ENCODE measurements at places on chromosomes 3 and 15. TPM values are rescaled to one million over a fixed set of nuclear protein-coding genes. Genes with fewer than 3 reads are reported as not detected.

The PFKFB4 gene
- 6.7 TPM for total RNA-seq

The GABRA5 gene
- not detected for total RNA-seq

The SLCO3A1 gene
- total RNA-seq: 7.7 TPM

The RABL3 gene
- 11.9 TPM for total RNA-seq

The MYZAP gene
- not detected for total RNA-seq

The RYR3 gene
- total RNA-seq: 0.17 TPM

The WDR93 gene
- total RNA-seq: 0.17 TPM

The THSD4 gene
- 58.0 TPM for total RNA-seq

The CACNA1D gene
- total RNA-seq: 0.17 TPM

The SLC6A11 gene
- not detected for total RNA-seq

The TIMP4 gene
- 9.8 TPM for total RNA-seq

The LCTL gene
- 0.26 TPM for total RNA-seq

The PXYLP1 gene
- 5.1 TPM for total RNA-seq

The CMTM8 gene
- 0.26 TPM for total RNA-seq

The RBP2 gene
- total RNA-seq: not detected

The PLCH1 gene
- under 0.01 TPM for total RNA-seq

The COL8A1 gene
- 24.7 TPM for total RNA-seq

The ASB14 gene
- total RNA-seq: not detected

The IREB2 gene
- total RNA-seq: 19.0 TPM

The FGF7 gene
- total RNA-seq: 488 TPM

The SYNPR gene
- total RNA-seq: not detected

The IL12A gene
- total RNA-seq: 72.5 TPM

The CCDC39 gene
- total RNA-seq: under 0.01 TPM

The PAK6 gene
- total RNA-seq: under 0.01 TPM

The AADAC gene
- total RNA-seq: 0.77 TPM

The ABHD10 gene
- 38.5 TPM for total RNA-seq

The SLC28A1 gene
- total RNA-seq: not detected

The MEX3B gene
- total RNA-seq: 8.1 TPM

The GOLGA8N gene
- 3.6 TPM for total RNA-seq

The AMIGO3 gene
- under 0.01 TPM for total RNA-seq

The ACOX2 gene
- total RNA-seq: 20.5 TPM

The AADACL2 gene
- under 0.01 TPM for total RNA-seq

The TRPM1 gene
- not detected for total RNA-seq

The PATL2 gene
- total RNA-seq: 1.3 TPM

The SLC22A13 gene
- 0.33 TPM for total RNA-seq

The DLL4 gene
- under 0.01 TPM for total RNA-seq

The GPR87 gene
- 0.17 TPM for total RNA-seq

The ANKRD63 gene
- not detected for total RNA-seq

The PP2D1 gene
- total RNA-seq: not detected

The ACP3 gene
- 3.5 TPM for total RNA-seq

The RAB43 gene
- 12.1 TPM for total RNA-seq

The CLDN16 gene
- total RNA-seq: under 0.01 TPM

The ANKRD34C gene
- not detected for total RNA-seq

The SPSB4 gene
- total RNA-seq: not detected

The SLC15A2 gene
- 0.26 TPM for total RNA-seq

The DUOXA2 gene
- total RNA-seq: not detected

The CPA3 gene
- not detected for total RNA-seq

The DNAH12 gene
- total RNA-seq: under 0.01 TPM

The LSMEM2 gene
- total RNA-seq: not detected

The CFAP100 gene
- not detected for total RNA-seq
